Stimulated activated CD8-positive, alpha-beta memory T cell treated with anti-CD3 and anti-CD28 coated beads, Interleukin-15, amount 100 ng/mL, for 24 hours (primary cell): ENCODE measurements at places on chromosomes 11 and 22.

DNA sequence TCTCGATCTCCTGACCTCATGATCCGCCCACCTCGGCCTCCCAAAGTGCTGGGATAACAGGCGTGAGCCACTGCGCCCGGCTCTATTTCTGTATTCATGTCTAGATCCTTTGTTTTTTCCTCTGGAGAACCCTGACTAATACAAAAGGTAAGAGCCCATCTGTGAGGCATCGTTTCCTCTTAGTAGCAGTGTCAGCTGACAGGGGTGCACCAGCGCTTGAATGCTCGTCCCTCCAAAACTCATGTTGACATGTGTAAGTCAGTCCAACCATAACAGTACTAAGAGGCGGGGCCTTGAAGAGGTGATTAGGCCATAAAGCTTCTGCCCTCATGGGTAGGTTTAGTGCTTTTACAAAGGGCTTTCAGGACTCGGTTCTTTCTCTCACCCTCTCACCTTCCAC is 470.1 kb upstream of the B3GAT1 start:
- DNase-seq, result no peak

- no peak for DNase-seq
Observed at GRCh38 chr11:69293819-69294505, at the start of gene MYEOV. Gene MYEOV, plus strand, starts transcription at chr11:69294155. Its CDS starts 1,200 bp downstream, at chr11:69295355.

DNA sequence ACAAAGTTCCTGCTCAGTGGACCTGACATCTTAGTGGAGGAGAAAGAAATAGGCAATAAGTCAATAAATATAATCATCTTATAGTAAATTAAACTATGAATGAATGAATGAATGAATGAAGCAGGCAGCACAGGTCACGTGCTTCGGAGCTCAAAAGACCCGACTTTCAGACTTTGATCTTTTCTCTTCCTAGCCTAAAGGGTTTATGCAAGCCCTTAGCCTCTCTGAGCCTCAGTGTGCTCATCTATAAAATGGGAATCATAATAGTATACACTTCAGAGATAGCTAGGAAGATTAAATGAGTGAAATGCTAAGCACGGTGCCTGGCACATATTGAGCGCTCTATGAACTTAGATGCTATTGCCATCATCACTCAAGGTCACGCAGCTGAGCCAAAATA is 7.5 kb downstream of the PVALB start:
- DNase-seq, result no peak

DNA sequence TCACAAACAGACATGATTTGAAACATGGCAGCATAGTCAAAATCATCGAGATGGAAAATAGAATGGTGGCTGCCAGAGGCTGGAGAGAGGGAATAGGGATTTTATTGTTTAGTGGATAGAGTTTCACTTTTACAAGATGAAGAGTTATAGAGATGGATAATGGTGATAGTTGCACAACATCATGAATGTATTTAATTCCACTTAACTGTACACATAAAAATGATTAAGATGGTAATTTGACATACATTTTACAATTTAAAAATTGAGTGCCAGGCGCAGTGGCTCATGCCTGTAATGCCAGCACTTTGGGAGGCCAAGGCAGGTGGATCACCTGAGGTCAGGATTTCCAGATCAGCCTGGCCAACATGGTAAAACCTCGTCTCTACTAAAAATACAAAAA is 21.2 kb downstream of the TTC28 start:
- no peak for DNase-seq

DNA sequence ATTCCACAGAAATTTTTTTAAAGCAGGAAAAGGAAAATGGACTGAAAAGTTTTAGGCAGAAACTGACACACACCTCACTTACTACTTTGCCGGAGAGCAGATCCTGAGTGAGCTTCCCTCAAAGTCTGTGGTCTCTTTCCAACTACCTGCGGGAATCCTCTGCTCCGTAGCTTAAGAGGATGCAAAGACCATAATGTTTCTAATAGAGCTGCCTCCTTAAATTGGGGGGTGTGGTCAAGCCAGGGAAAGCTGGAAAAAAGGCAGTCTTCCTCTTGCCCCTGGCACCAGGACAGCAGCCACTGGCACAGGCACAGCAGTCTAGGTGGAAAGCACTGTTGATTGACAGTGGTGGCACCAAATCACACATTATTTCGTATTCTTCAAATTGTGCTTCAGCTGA is at the start of gene ETS1:
TSS of gene ETS1 (minus strand) at position 144 of the 400 bp plus-strand sequence. CDS start 14,428 bp downstream, outside the sequence.
- DNase-seq, result no peak
